ENCODE measurements at places on chromosomes 7 and 10.

DNA sequence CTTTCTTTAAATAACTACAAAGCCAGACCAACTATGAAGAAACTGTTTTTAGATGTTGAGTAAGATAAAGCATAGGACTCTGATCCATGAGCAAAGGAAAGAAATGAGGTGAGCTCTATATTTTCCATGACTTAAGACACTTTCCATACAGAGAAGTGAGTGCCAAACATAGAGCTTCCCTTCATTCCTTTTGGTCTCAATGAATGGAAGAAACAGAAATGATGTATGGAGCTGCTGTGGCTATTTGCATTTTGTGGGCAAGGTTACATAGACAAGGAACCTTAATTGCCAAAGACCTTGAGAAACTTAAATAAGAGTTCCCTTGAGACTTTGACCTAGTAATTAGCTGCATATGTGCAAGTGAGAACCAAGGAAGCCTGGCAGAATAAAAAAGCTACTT is 1152.2 kb downstream of the XPNPEP1 start:
- DNase-seq, result no peak

DNA sequence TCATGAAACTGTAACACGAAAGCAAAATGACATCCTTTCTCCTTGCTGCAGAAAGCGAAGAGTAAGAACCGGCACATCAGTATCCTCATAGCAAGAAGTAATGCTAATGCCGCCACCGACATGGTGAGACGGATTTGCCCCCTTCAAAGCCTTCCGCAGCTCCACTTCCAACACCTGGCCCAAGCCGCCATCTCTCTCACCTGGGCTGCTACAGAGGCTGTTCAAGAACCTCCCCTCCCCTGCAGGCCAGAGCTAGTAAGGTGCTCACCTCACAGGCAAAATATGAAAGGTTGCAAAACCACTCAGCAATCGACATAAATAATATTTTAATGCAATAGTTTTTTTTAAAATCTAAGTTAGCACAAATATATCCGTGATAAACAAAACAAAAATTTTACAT is 123.9 kb upstream of the FRMD4A start:
- DNase-seq, result no peak

DNA sequence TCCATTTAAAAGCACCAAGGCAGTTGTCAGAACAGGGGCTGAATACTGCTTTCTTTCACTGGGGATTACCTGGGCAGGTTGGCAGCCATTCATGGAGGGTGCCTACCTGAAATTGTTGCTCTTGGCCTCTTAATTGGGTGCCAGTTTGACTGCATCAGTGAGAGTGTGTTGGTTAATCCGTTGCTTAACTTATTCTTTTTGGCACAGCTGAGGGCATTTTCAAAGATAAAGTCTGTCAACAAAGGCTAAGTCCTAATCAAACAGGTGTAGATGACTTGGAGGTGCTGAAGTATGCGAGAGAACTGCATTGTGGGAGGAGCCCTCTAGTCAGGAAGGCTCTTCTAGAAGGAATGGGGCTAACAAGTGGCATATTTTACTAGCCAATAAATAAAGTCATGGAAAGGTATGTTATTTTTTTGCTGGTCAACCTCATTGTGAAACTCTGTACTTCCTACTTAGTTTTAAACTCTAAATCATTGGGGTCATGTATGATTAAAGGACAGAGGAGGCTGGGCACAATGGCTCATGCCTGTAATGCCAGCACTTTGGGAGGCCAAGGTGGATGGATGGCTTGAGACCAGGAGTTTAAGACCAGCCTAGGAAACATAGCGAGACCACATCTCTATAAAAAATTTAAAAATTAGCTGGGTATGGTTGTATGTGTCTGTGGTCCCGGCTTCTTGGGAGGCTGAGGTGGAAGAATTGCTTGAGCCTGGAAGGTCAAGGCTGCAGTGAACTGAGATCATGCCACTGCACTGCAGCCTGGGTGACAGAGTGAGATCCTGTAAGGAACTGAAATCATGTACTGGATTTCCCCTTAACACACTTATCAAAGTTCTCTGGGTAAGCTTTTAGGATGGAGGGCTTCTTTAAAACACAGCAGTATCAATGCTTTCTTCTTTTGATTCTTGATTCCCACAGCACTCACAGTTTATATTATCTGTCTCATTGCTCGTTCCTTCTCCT is 134.1 kb downstream of the LRMDA start:
- DNase-seq, result no peak

- peak; percentile 94 for DNase-seq
Observed at GRCh38 chr10:123583639-123584418, 82.3 kb upstream of the GPR26 start.

DNA sequence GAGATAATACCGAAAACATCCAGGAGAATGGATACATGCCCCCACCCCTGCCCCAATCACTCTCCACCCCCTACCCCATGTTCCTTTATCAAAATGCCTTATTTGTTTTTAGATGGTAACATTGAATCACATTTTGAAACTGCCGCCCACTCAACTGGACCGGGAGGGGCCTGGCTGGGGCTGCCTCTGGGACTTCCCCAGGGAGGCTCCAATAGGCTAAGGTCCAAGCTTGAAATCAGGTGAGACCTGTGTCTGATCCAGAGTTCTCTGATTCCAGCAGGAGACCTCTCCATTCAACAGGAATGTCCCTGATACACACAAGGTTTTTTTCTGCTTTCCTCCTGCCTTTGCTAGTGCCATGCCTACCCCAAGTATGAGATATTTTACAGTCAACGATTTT is 43.8 kb upstream of the ACSL5 start:
- DNase-seq, result no peak

DNA sequence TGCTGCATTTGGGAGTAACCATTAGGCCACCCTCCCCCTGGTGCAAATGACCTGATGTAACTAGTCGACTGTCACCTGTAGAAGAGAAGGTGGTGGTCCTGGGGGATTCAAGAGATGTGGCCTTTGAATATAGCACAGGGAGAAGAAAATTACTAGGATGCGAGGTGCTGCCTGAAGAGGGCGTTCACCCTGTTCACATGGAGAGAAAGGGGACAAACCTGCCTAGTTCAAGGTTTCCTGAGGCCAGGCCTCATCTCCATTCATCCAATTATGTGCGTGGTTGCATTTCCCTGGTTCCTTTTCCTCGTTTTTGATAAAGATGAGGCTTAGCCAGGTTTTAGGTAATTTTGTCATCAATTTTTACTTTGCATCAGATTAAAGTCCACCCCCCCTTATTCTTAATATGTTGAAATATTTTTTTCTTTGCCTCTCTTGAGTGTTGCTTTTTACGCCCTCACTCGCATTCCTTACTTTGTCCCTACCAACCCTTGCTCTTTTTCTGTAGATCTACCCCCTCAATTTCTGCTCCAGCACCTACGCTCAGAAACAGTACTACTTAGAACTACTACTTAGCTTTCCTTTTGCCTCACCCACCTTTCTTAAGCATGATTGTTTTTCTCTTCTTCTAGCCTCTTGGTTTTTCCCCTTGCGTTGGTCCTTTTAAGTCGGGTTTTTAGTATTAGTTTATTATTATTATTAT is 13.7 kb downstream of the CLCN1 start:
- DNase-seq, result no peak

- DNase-seq, result peak; percentile 29
Observed at GRCh38 chr7:41238851-41239331, 464.0 kb downstream of the INHBA start.

DNA sequence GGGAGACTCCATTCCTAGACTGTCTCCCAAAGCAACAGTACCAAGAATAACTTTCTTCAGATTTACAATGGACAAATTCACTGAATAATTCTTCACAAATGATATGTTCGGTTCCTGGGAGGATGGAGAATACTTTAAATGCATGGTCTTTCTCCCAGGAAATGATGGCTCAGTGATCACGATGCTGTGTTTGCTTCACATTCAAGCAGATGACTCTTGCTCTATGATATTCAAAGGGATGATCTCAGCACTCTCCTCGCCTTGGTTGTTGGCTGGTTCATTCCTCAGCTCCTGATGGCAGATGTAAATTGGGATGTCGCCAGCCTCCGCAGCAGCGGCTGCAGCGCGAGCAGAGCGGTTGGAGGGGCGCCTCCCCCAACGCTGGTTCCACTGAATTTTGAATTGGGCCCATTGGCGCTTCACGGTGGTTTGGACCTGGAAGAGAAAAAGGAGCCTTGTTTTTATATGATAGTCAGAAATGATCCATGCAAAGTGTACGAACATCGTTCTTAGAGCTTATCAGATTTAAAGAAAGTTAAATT is 148.3 kb downstream of the CALCR start:
- DNase-seq, result no peak
